ENCODE measurements at places on chromosomes 5 and 9. TPM values are rescaled to one million over a fixed set of nuclear protein-coding genes. Genes with fewer than 3 reads are reported as not detected.

FTMT gene
- total RNA-seq = not detected

GAS1 gene
- not detected for total RNA-seq

MEIKIN gene
- not detected for total RNA-seq

TAF11L5 gene
- not detected for total RNA-seq

CDC20B gene
- not detected for total RNA-seq

ANKRD55 gene
- not detected for total RNA-seq

NAIP gene
- total RNA-seq = 0.81 TPM

HTR4 gene
- total RNA-seq = not detected

PRLR gene
- 0.40 TPM for total RNA-seq

IFNA2 gene
- not detected for total RNA-seq

GRCh38 chr5:172973931-172974330 is 9.6 kb upstream of the ATP6V0E1 start:
- no peak for DNase-seq

GRCh38 chr5:147753765-147754164 is 28.8 kb downstream of the JAKMIP2 start:
- DNase-seq = no peak

DNA sequence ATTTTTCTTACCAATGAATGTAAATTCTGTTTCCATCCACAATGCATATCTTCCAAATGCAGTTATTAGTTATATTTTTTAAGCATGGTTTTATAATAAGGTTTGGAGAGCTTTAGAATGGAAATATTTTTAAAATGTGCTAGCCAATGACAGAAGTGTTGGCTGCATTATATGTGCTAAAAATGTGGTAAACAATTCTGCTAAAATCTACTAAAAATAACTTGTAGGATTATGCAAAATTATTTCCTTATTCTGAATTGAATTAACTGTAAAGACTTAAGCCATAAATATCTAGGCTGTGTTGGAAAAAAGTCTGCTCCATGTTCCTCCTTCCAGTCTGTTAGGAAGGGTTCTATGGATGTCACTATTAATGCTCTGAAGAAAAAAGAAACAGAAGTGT is 503.3 kb downstream of the PRR16 start:
- no peak for DNase-seq

- no peak for DNase-seq
These were observed 402.1 kb upstream of the SEMA6A start for GRCh38 chr5:116976767-116977166.

- no peak for DNase-seq
These were observed 44.9 kb upstream of the MAN2A1 start for GRCh38 chr5:109644829-109645228.

DNA sequence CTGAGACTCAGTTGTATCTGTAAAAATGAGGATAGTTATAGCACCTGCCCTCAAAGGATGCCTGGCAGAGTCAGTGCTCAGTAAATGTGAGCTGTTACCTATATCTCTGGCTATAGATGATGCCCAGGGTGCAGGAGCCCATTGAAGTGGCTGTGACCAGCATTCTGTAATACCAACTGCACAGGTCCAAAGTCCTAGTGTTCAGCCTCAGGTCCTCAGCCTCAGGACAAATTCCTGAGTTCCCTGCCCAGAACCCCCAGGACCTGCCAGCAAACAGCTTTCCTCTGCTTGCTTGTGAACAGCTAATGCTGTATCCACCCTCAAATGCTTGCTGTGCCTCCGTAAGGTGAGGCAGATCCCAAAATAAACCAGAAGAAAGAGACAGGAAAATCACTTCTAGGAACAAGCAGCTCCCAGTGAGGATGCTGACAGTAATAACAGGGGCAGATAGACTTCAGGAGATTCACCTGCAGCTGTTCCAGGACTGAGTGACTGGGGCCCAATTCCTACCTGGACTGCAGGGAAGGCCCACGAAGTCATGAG is 80.8 kb downstream of the SIL1 start:
- no peak for DNase-seq

- peak; percentile 64 for DNase-seq
These were observed 102.3 kb downstream of the APBA1 start for GRCh38 chr9:69569738-69570451.

- DNase-seq = peak; percentile 86
These were observed 141.1 kb upstream of the RANBP3L start for GRCh38 chr5:36442796-36443195.

DNA sequence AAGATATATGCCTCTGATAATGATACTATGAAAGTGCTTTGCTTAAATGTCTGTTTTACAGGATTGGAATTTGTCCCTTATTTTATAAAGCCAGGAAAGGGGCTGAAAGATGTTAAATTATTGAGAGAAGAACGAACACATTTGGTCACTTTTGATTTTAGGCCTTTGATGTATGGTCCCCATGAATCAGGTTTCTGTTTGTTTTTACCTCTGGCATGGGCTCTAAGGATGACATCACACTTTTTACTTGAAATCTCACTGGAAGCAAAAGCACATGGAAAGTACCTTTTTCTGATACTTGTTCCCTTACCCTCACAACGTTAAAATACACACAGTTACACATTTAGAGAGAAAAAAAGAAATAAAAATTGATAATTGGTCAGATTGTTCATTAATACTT is 6.9 kb downstream of the OTULIN start:
- peak; percentile 56 for DNase-seq

DNA sequence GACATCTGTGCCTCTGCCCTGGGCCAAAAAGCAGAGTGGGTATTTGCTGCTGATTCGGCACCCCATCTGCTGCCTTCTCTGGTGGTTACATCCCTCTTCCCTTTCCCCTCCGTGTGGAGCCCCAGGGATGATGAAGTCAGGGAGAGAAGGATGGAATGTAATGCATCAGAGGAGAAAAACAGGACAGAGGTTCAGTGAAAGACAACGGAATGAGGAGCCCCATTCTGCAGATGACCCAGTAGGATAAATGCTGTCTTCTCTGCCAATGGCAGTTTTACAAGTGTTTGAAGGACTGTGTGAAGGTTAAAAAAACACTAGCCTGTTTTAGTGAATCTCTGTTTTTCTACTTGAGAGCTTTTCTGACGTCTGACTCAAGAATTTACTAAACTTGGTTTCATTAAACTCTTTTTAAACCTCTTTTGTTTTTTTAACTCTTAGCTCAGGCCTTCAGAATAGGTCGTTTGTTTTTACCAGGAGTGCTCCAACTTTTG is 86.3 kb downstream of the NLN start:
- no peak for DNase-seq

- no peak for DNase-seq
These were observed 21.0 kb downstream of the NIPBL start for GRCh38 chr5:36897616-36898015.

- no peak for DNase-seq
These were observed 55.8 kb downstream of the PSMB7 start for GRCh38 chr9:124359426-124359825.

DNA sequence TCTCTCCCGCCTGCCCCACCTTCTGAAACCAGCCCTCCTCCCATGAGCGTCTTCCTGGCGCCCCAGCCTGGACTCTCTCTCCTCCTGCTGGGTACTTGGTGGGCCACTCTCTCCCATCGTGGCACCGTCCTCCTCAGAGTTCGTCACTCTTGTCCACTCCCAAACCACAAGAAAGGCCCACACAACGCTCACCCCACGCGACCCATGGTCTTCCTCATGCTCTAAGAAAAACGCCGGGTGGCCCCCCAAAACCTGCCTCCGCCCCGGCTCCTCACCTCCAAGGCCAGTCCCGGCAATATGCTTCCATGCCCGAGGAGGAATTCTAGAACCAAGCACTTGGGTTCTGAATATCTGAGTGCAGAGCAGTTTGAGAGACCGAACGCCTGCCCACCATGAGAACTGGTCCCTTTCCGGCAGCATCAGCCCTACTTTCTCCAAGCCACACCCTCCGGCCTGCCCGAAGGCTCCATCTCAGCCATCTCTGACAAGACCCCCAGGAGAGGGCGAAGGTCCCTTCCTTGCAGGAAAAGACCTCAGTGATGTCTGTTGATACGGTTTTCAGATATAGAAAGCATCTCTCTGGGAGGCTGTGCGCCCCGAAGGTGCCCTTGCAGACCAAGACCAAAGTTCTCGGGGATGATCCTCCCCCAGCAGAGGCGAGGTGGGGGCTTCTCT is 15.0 kb downstream of the SLC6A3 start:
- no peak for DNase-seq

GRCh38 chr5:72159501-72159911 is 52.2 kb downstream of the MAP1B start:
- no peak for DNase-seq

DNA sequence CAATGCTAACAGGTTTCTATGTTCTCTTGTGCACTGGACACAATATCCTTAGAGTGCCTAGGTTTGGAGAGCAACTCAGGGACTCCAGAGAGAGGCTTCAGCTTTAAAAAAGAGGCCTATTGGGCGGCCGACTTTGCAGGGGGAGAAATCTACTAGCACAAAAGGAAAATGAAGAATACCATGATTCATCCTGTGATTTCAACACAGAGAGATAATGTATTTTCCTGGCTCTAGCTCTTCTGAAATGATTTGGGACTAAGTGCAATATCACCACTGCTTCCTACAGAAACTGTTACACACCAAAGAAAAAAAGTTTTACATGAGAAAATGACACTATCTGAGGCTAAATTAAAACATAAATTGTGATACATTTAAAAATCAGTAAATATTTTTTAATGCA is 146.1 kb upstream of the TSLP start:
- DNase-seq = no peak

DNA sequence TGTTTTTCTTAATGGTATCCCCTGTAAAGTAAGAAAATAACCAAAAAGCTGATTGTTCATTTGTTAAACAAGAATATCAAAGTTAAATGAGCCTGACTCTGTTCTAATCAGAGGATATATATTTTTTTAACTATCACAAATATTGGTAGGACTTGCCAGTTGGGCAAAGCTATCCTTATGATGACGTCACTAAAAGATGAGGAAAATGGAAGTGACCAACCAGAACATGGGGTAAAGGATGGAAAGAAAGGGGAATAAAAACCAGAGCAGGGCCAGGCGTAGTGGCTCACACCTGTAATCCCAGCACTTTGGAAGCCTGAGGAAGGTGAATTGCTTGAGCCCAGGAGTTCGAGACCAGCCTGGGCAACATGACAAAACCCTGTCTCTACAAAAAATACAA is 811.6 kb upstream of the DMAC1 start:
- DNase-seq = no peak

- DNase-seq = no peak
These were observed 336.1 kb upstream of the ADAMTSL1 start for GRCh38 chr9:18137815-18138214.

DNA sequence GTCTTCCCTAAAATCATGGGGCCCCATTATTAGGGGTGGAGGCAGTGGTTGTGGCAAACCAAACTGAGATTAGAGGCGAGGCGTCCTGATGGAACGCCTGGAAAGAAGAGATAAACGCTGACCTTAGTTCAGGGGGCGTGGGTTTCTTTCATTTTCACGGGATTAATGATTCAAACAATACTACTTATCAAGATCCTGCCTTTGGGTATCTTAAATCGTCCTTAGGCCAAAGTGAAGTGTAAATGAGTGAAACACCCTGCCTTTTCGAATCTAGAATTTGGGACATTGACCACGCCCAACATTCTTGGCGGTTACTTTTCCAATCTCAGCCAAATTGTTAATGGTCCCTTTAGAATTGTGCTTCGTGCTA is 1.0 kb upstream of the UBTD2 start:
- DNase-seq = peak; percentile 44

DNA sequence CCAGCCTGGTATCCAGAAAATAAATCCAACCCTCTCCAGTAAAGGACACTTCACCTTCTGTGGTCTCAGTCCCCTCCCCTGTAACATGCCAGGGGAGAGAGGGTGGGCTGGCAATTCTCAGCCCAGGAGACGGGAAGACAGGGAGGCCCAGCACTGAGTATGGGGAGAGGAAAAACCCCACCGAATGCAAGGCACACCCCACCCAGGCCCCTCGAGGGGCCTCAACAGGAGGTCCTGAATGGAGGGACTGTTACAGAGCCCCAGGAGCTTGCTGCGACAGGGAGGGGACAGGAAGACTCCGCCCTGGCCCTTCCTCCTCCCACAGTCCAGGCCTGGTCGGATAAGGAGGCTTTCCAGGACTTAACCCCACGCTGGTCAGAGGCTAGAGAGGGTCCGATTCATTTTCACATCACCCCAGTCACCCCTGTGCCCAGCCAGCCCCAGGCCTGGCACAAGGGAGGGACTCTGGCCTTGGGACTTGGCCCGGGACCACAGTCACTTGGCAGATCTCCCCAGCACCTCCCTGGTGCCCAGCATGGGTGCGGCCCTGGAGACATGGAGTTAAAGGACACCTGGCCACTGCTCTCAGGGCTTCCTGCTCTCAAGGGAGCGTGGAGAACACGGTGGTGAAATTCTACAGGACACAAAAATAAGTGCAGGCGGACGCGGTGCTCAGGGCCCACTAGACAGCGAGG is 44.9 kb upstream of the STXBP1 start:
- DNase-seq = peak; percentile 46

DNA sequence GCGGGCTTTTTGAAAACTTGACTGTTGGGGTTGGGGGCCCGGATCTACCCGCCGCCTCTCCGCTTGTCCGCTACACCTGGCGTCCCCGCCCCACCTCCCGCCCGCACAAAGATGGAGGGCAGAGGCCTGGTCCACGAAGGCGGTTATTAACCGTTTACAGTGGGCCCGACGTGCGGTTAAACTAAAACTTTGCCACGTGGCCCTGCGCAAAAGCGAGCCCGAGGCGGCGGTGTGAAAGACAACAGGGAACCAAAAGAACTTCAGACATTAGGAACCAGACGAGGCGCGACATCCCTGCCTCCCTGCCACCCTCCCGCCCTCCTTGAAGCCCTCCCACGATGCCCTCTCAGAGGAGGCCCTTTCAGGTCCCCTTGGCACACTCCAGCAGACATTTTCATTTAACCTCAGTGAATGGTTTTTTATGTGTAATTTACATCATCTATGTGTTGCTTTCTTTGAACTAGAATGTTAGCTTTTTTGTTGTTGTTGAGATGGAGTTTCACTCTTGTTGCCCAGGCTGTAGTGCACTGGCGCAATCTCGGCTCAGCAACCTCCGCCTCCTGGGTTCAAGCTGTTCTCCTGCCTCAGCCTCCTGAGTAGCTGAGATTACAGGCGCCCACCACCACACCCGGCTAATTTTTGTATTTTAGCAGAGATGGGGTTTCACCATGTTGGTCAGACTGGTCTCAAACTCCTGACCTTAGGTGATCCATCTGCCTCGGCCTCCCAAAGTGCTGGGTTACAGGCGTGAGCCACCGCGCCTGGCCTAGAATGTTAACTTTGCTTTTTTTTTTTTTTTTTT is 999 bp upstream of the HNRNPA0 start:
- no peak for DNase-seq

DNA sequence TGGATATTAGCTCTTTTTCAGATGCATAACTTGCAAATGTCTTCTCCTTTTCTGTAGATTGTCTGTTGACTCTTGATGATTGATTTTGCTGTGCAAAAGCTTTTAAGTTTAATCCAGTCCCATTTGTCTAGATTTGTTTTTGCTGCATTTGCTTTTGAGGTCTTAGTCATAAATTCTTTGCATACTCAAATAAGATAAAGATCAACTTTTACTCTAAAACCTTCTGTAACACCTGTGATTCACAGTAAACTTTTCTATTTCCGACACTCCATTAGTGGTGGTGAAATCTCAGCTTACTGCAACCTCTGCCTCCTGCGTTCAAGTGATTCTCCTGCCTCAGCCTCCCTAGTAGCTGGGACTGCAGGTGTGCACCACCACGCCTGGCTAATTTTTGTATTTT is 239.0 kb upstream of the ST8SIA4 start:
- DNase-seq = peak; percentile 29

GRCh38 chr5:168724227-168724626 is 145.1 kb upstream of the PANK3 start:
- DNase-seq = no peak

Measured in PC-3 (cell line).